ENCODE measurements at places on chromosomes 7 and 10.

DNA sequence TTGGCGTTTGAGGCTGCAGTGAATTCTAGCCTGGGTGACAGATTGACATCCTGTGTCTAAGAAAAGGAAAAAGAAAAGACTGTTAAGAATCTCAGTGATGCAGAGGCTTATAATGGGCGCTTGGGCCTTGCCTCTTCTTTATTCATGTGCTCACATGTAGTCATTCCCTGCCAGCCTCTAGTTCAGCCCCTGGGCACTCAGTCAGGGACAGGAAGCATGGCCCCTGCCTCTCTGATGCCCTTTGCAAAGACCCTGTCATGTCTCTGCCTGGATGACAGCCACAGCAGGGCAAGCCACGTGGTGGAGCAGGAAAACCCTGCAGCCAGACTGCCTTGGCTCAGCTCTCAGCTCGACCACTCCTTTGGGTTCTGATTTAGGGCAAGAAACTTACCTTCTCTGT is 368.9 kb downstream of the RPS24 start:
- DNase-seq, result no peak

DNA sequence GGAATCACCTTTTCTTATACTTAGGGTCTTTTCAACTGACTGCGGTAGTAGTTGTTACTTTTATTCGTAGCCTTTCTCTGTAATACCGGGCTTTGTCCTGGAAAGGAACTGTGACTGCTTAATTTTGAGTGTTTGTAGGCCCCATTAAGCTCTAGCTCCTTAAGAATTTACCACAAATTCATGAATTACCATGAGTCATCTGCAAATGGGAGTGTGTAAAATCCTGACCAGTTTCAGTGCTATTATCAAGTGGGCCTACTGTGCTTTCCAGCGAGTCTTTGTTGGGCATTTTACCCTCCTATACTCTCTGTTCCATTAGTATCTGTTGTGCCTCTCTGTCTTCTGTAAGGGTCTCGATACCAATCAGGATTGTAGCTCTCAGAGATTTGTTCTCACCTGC is 49.7 kb downstream of the ZMYND11 start:
- DNase-seq, result no peak

DNA sequence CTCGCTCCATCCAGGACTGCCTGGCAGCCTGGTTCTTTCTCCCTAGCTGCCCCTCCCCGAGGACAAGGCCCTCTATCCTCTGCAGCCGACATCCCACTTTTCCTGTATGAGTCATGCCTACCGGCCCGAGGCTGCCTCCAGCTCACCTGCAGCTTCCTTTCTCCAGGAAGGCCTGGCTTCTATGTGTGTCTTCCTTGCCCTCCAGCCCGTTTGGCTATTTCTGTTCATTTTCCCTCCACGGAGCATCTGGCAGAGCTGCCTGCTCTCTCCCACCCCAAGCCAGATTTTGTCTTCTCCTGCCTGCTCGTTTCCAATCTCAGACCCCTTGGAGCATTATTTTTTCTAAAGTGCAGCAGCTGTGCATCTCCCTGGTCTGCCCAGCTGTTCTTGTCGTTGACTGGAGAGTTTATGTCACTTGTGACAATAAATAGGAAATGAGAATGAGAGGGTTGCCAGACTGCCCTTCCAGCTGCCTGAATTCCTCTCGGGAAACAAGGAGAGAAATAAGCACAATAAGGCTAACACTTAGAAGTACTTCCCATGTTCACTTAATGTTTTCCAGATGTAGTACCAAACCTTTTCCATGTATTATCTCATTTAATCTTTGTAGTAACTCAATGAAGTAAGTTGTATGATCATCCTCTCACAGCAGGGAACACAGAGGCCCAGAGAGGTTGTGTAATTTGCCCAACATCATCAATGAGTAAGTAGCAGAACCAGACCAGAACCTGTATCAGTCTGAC is 19.7 kb downstream of the UBTD1 start:
- no peak for DNase-seq

DNA sequence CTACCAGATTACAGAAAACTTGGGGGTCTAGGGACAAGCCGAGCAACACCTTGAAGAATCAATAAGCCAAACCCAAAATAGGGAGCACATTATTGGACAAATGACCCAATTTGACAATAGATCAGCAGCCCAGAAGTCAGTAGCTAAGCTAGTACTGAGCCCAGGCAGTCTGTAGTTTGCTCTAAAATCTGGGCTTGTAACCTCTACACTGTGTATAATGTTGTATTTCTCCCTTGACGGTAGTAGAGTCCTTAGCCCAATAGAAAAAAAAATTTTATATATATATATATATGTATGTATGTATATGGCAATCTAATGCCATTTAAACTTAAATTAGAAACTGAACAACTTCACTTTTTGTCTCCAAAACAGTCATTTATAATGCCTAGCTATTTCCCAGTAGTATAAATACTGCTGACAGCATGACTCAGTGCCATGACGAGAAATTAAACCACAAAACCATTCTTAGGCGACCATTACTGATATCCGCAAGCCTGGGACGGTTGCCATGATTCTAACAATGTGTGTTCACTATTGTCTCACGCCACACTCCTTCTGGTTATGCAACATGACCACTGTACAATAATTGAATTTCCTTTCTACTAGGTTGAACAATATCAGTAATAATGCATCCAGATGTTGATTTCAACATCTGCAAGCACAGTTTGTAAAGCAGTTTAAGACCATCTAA is 110.5 kb downstream of the IPMK start:
- no peak for DNase-seq

GRCh38 chr7:29288181-29289091 is 93.9 kb downstream of the CHN2 start:
- DNase-seq, result no peak

- no peak for DNase-seq
Observed at GRCh38 chr7:117153016-117153545, 169.8 kb downstream of the WNT2 start.

DNA sequence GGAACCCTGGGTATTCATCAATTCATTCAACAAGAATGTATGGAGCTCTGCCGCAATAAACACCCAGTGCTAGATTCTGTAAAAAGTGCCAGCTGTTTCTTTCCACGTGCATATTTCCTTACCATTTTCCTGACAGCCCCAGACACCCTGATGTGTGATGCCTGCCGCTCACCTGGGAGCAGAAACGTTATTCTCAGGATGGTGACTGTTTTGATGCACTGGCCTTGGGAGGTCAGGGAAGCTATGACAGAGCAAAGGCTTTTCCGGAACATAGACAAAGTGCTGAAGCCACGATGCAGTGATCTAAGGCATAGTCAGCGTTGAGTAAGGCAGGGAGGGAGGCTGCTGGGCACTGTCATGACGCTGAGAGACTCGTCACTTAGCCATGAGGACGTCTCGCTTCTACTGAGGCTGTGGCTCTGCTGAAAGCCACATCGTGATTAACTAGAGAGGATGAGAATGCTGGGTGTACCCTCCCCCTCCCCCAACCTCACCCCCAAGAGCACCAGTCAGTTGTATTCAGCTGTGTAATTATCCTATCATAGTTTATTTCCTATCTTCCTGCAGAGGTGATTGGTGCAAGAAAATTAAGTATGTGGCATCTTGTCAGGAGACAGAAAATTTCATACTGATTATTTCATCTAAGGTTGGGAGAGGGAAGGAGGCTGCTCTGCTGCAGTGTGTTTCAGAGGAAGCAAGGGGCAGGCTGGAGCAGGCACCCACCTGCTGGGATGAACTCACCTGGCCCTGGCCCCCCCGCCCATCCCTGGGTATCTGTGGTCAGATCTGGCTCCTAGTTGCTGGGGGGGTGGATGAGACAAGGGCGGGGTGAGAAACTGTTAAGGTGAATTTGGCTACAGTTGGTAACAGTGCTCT is 48.8 kb upstream of the SMNDC1 start:
- peak; percentile 83 for DNase-seq

GRCh38 chr10:123518765-123519164 is 147.4 kb upstream of the GPR26 start:
- no peak for DNase-seq

DNA sequence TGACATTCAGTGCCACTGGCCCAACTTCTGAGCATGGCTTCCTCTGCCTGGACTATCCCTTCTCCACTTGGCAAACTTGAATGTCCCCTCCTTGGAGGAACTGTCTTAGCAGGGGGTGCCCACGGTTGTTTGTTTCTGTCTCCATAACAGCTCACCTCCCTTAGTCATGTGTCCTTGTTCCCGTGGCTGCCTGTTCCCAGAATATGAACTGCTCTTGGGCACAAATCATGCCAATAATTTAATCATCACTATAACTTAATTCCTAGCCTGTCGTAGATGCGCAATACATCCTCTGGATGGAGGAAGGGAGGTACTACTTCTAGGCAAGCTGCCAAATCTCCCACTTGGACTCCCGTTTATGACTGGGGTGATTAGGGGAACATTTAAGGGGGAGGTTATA is 173.1 kb downstream of the MYOF start:
- no peak for DNase-seq

DNA sequence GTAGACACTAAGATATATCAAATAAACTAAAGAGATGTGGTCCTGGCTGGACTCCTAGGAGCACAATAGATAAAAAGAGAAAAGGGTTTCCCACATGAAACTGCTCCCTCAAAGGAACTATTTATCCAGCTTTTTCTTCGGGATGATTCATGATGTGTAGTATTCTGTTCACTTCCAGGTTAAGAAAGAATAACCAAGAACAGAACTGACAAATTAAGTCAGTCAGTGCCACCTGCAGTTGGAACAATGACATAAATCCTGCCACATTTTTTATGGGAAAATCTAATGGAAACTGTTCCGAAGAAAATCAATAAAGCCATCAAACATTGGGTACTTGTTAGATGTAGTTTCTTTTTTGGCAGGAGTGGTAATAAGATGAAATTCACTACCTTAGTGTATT is 87.1 kb downstream of the POLR1F start:
- DNase-seq, result no peak

- DNase-seq, result no peak
Observed at GRCh38 chr10:11285171-11285570, 267.5 kb downstream of the CELF2 start.

- DNase-seq, result no peak
Observed at GRCh38 chr7:30406664-30407425, 71.7 kb downstream of the NOD1 start.

- no peak for DNase-seq
Observed at GRCh38 chr10:63887023-63887589, 365.9 kb downstream of the REEP3 start.

DNA sequence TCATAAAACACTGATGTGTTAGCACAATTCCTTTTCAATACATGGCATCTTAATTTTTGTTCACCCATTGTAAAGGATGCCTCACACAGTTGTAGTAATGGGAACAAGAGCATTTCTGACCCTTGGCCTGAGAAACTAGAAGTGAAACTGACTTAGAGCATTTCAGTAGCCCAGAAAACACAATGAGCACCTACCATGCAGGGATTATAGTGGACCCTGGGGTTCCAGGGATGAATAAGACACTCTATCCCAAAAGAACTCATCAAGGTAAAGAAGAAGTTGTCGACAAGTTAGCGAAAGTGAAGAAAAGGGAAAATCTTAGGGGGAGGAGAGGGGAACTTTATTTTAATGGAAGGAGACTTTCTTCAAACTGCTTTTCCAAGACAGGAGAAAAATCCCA is 125.6 kb downstream of the NT5C2 start:
- no peak for DNase-seq

GRCh38 chr7:70439651-70440050 is 692.3 kb upstream of the GALNT17 start:
- no peak for DNase-seq

GRCh38 chr10:132353456-132354355 is 21.7 kb downstream of the LRRC27 start:
- no peak for DNase-seq

DNA sequence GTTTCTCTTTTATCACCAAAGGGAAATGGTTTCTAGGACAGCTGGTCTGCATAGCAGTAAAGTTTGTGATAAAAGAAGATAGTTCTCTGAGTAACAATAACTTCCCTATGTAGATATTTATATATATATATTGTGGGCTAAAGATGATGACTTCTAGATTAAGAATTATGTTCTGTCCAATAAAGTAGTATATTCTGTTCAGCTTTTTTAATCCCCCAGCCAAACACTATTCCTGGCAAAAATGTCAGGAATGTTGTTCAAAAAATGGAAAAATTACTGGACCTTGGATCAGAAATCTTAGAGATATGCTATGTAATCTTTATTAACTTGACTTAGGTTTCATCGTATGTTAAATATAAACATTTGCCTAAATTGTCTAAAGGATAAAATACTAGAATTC is 136.3 kb upstream of the GNAI1 start:
- DNase-seq, result no peak

DNA sequence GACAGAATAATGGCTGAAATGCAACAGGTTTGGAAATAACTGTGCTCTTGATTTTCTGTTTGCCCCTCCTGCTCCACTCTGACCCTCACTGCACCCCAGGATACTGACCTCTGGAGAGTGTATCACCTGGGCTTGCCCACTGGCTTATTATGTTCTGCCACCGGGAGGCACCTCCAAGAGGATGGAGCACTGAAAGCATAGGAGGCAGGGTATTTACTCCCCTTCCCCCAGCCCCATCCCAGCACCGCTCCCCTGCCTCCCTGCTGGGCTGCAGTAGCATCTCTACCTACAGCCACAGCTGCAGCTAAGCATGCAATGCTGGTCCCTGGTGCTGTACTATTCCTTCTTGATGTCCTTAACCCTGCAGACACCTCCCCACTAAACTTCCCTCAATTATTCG is 26.4 kb downstream of the RAB11FIP2 start:
- no peak for DNase-seq

GRCh38 chr7:52775876-52776275 is 259.6 kb upstream of the POM121L12 start:
- DNase-seq, result no peak

DNA sequence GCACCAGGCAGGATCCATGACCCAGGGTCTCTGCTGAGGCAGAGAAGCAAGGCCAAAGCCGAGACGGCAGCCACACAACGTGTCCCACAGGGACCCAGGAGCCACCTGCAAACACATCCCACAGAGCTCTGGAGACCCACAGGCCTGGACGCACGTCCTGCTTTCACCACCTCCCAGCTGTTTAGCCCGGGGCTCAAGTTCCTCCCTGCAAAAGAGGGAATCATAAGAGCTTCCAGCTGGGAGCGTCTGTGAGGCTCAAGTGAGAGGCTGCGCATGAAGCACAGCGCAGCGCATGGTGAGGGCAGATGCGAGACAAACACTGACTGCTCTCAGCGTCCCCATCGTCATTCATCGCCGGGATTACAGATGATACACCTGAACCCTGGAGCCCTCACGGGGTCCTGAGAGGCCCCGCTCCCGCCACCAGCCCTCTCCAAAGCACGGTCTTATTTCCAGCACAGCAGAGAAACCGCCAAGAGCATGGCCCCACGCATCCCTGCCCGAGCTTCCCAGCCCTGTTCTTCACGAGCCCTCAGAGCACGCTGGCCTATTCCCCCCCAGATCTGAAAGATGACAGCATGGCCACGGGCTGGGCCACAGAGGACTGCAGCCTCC is 88.7 kb downstream of the MAD1L1 start:
- DNase-seq, result no peak

DNA sequence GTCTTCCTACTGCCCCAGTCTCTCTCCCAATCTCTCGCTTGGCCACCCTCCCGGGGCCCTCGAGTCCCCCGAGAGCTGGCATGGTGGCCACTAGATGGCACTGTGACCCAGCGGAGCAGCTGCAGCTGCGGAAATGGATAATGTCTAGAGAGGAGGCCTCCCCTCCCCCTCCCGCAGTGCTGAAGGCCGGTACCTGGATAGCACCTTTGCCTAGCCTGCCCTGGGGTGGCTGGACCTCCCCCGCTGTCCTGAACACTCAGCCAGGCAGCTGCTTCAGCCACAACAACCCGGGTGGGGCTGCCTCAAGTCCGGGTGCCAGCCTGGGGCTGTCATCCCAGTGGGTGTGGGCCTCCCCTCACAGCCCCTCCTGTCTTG is 65.2 kb downstream of the GOLGA7B start:
- peak; percentile 88 for DNase-seq
